Memory B cell (primary cell): ENCODE measurements at places on chromosomes 11 and 22.

- no peak for DNase-seq
Observed at GRCh38 chr22:28563636-28564035, 116.0 kb downstream of the TTC28 start.

DNA sequence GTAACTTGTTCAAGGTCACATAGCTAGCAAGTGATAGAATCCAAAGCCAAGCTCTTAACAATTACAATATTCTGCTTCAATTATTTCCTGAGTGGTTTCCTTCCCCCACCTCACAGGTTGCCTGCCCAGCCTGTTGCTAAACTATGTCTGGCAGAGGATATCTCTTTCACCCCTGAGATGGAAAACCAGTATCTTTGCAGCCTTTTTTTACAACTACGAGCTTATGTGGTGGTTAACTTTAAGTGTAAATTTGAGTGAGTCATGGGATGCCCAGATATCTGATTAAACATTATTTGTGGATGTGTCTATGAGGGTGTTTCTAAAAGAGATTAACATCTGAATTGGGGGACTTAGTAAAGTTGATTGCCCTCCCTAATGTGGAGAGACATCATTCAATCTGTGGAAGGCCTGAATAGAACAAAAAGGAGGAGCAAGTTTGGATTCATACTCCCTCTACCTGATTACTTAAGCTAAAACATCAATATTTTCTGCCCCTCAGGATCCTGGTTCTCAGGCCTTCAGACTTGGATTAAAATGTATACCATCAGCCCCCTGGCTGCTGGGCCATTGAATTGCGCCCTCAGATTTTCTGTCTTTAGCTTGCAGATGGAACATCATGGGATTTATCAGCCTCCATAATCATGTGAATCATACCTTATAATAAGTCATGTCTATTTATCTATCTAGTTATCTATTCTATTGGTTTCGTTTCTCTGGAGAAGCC is 911.9 kb downstream of the METTL15 start:
- DNase-seq: no peak

- DNase-seq: no peak
Observed at GRCh38 chr22:25120093-25120561, 79.5 kb upstream of the CRYBB3 start.

DNA sequence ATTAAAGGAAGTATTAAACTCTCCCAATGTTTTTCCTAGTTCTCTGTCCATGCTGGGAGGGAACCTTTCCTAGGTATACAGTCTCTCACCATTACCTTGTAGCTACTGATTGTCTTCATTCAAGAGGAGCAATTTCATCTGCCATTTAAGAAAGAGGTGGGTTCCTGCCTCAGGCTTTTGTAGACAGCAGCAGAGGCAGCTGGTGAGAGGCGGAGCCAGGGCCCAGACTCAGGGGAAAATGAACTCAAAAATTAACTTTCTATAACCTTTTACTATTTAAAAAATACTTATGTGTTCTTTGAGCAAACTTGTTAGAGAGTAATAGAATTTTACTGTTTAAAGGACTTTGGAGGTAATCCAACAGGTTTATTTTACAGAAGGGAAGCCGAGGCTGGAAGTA is 133.0 kb downstream of the SNX19 start:
- DNase-seq: no peak

DNA sequence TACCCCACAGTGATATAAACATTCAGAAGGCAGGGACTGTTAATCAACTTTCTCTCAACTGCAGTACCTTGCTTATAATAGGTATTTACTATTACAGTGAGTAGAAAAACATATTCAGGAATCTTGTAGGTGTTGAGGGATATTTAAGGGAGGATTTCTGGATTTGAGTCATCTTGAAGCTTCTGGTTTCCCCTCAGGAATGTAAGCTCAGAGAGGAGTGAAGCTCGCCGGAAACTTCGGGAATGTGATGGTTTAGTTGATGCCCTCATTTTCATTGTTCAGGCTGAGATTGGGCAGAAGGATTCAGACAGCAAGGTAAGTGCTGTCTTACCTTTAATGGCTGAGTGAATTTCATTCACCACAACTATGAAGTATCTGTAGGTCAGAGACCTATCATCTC is 42.9 kb downstream of the CTNND1 start:
- no peak for DNase-seq

GRCh38 chr11:122717264-122717867 is 61.8 kb downstream of the UBASH3B start:
- peak; percentile 35 for DNase-seq

- DNase-seq: no peak
Observed at GRCh38 chr22:49956418-49956770, 4.2 kb upstream of the PIM3 start.

- no peak for DNase-seq
Observed at GRCh38 chr11:128346804-128347203, 240.6 kb downstream of the ETS1 start.

- no peak for DNase-seq
Observed at GRCh38 chr11:40722179-40722795, 737.2 kb downstream of the LRRC4C start.

DNA sequence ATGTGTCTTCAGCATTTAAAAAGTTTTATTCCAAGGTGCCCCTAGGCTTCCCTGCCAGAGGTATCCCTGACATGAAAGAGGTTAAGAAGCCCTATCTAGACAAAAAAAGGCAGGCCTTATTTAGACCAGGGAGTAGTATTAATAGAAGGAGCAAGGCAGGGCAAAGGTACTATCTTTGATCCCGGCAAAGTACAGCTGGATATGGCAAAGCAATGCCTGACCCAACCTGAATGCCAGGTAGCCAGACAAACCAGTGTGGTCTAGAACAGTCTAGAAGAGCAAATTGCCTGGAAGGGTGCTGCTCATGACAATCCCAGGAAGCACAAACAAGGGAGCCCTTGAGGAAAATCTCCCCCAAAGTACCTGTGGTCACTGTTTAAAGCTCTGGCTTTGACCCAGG is 62.6 kb upstream of the SYT13 start:
- no peak for DNase-seq

- DNase-seq: peak; percentile 37
Observed at GRCh38 chr11:61580271-61580888, 496 bp downstream of the SYT7 start.

DNA sequence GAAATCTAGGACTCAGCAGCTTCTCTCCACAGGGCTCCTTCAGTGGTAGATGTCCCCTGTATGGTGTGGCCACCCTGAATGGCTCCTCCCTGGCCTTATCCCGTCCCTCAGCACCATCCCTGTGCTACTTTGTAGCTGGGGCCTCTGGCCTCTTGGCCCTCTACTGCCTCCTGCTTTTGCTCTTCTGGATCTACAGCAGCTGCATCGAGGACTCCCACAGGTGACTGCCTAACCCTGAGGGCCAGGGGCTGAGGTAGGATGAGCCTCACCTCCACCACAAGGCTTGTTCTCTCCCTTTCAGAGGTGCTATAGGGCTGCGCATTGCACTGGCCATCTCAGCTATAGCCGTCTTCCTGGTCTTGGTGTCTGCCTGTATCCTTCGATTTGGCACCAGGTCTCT is 1.8 kb downstream of the TMEM179B start:
- no peak for DNase-seq

DNA sequence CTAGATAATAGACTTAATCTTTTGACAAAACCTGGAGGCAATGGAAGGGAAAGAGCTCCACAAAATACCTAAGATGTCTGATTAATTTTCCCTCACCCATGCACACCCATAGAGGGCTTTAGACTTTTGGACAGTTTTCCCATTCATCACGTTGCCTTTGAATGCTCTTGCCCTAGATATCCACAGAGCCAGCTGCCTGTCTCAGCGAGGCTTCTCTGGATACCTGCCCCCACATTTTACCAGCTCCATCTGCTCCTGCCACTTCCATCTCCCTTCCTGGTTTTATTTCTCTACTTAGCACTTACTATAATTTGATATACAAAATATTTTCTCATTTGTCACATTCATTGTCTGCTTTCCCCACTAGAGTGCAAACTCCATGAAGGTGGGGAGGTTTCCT is 136.8 kb downstream of the FDX1 start:
- DNase-seq: no peak

DNA sequence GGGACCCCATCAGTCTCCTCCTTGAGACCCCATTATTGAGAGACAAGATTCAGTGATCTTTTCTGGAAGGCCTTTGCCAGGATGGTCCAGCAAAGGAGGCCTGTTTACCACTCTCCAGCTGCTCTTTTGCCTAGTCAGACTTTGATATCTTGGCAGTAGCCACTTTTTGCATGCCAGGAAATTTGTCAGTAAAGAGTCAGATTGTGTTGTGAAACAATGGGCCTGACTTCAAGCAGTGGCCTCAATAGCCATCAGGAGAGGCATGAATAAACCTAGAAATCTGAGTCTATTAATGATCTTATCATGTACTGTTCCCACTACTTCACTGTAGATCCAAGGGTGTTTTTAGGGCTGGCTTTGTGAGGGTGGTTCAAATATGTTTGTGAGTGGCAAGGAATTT is 479.4 kb downstream of the JRKL start:
- DNase-seq: no peak

DNA sequence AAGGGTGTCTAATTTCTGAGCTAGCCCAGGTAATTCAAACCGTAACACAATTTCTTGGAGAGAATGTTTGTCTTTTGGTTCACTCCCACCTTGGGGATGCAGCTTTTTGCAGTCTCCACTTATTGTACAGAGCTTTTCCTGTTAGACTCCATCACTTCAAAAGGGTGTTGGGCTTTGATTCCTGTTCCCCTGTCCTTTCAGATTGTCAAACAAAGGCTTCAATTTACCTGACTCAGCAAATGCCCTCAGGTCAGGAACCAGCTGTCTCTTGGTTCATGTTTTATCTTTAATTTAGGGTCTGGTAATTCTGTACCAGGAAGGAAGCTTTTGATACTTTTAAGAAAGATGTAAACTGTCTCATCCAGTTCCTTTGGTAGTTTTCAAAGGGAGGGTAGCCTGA is 880.6 kb downstream of the NTM start:
- no peak for DNase-seq

- DNase-seq: no peak
Observed at GRCh38 chr11:79067352-79067679, 373.5 kb downstream of the TENM4 start.

DNA sequence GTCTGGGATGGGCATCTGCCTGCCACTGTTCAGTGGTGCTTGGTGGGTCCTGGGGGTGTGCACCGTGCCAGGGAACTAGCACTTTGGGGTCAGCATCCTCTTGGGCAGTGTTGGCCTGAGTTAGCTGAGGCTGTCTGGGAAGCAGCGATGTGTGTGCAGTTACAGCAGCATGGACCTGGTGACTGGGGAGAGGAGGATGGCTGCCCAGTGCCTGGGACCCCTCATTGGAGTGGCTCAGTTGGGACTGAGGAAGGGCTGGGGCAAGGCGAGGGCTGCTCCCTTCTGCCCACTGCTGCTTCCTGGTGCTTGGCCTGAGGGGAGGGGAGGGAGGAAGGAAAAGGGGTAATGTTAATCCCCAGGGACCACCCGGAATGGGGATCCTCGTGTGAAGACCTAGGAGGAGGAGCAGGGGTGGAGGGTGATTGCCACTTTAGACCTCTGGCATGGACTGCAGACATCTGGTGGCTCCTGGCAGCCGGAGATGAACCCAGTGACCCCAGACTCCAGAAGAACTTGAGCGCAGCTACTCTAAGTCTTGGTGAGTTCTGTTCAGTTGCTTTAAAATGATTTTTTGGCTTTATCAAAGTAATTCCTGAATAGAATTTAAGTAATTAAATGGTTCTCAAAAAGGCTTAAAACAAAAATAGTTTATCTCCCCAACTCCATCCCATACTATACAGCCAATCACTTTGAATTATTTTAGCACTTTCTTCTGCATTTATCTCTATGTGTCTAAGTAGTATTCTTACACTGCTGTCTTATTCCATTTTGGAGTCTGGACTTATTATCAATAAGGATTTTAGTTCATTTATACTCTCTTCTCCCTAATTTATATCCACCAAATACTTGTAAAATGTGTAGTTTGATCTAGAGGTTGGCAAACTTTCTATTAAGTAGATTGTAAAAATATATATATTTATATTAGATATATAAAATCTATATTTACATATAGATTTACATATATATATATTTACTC is 15.4 kb upstream of the TMEM191C start:
- DNase-seq: peak; percentile 8

GRCh38 chr11:70508231-70508480 is 109.8 kb downstream of the CTTN start:
- DNase-seq: no peak

DNA sequence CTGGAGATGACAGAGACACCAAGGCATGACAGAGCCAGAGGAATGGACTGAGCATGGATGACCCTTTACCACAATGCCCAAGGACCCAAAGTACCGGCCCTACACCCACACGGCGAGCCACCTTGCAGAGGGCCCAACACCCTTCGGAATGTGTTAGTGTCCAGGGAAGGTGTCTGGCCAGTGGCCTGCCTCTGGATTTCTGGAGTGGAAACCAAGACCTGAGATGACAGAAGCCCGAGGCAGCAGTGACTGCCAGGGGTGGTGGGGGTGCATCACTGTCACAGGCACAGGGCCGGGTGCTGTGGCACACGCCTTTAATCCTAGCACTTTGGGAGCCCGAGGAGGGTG is 28.7 kb downstream of the PDGFB start:
- no peak for DNase-seq

GRCh38 chr22:29885610-29886009 is 2.6 kb downstream of the MTMR3 start:
- no peak for DNase-seq

- DNase-seq: no peak
Observed at GRCh38 chr22:46052331-46052771, 75.4 kb upstream of the WNT7B start.

DNA sequence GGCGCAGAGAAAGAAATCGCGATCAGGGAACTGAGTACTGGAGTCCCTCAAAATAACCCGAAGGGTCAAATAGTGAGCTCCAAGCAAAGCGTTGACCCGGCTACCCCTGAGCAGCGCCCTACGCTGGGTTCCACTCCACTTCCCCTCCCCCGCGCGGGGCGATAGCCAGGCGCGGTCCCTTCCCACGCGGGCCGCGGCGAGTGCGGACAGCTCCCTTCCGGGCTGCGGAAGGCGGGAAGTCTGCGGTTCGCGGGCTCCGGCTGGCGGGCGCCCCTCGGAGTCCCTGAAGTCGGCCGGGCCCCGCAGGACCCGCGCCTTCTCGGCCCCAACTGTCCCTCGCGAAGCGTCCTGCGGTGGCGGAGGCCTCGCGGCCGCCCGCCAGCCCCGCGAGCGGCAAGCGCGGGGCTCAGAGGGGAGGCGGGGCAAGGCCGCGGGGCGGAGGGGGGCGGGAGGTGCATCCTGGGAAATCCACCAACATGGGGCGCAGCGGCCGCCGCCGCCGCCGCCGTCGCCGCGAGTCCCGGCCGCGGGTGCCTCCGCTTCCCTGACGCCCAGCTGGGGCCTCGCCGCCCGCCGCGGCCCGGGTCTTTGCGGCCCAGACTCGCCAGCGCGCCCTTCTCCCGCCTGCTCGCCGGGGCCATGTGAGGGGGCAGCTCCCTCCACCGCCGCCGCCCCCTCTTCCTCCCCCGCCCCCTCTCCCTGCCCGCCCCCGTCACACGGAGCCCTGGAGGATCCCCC is at the start of gene QSER1:
QSER1 (plus strand) TSS at position 457 of the 738 bp plus-strand sequence. CDS start 315 bp downstream, outside the sequence.
- DNase-seq: peak; percentile 54

GRCh38 chr22:36334821-36335603 is 52.8 kb downstream of the MYH9 start:
- no peak for DNase-seq

DNA sequence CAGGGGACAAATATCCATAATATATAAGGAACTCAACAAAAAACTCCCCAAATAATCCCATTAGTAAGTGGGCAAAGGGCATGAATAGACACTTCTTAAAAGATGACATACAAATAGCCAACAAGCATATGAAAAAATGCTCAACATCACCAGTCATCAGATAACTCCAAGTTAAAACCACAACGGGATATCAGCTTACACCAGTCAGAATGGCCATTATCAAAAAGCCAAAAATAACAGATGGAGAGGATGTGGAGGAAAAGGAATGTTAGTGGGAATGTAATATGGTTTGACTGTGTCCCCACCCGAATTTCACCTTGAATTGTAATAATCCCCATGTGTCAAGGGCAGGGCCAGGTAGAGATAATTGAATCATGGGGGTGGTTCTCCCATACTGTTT is 350.1 kb downstream of the GUCY1A2 start:
- no peak for DNase-seq
